Stimulated activated CD4-positive, alpha-beta T cell treated with anti-CD3 and anti-CD28 coated beads, TNF-alpha, amount 100 ng/mL, for 48 hours (primary cell): ENCODE measurements at places on chromosomes 2 and 18.

GRCh38 chr18:11494107-11494506, 115.3 kb upstream of the SLC35G4 start:
- no peak for DNase-seq

DNA sequence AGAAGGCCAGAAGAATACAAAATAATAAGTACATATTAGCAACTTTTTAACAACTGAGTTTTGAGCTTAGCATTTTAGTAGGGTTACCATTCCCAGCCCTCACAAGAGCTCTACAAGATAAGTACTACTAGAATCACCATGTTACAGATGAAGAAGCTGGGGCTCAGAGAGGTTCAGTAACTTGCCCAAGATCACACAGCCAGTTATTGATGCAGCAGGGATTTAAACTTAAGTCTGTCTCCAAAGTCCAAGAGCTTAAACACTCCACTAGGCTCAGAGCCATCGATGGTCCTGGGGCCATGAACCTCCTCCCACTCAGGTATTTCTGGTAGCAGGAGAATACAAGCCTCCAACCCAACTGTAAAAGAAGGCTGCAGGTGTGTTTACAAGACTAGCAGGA, 30.8 kb downstream of the TNS1 start:
- DNase-seq: no peak

DNA sequence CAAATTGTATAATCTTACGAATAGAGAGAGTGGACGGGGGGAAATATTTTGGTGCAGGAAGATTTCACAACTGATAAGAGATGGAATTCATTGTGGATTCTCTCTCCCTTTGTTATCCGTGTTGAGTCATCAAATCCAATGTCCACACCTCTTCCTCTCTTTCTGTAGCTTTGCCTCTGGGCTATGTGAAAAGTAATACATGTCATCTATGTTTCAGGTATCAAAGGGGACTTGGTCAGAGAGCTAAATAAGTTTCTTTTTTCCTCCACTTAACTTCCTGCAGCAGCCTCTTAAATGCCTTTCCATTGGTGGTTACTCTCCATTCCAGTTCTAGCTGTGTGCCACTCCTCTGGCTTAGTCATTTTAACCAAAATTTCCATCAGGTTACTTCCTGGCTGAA, 169.3 kb upstream of the NXPH2 start:
- DNase-seq: no peak

- no peak for DNase-seq
These were observed 828.0 kb downstream of the SLC4A3 start for GRCh38 chr2:220455351-220455990.

DNA sequence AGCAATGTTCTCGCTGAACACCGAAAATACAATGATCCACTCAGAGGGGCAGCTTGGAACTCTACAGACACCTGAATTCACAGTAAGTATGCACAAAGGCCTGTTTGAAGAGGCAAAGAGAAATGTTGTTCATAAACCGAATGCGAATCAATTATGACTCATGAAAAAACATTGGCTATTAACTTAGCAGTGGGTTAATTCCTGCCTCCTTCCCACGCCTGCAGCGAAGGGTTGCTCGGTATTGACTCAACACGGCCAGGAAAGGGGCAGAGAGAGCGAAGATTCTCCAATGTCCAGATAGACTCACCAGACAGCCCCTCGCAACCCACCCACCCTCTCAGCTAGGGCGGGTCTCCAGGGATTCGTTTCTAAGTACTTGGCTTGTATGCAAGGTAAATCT, 9.4 kb downstream of the CRACDL start:
- no peak for DNase-seq

- DNase-seq: no peak
These were observed 120.9 kb upstream of the ITGB6 start for GRCh38 chr2:160321006-160321405.

GRCh38 chr2:129771418-129772189, 207.9 kb upstream of the RAB6C start:
- DNase-seq: no peak

- no peak for DNase-seq
These were observed 23.9 kb downstream of the RBKS start for GRCh38 chr2:27866237-27866636.

DNA sequence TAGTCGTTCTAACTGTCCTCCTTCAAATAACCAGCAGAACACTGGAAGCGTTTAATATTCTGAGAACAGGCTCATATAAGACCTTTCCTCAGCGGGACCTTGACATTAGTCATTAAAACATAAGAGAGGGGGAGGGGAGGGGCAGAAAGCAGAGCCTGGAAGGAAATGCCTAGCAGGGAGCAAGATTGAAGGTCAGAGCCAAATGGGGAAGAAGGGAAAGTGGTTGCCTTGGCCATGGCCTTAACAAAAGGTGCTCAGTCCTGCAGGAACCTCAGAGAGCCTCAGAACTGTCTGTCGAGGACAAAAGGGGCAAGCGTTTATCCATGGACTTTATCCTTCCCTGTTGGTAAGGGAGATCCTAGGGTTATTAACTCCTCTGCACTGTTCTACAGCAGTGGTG, 856 bp upstream of the PLA2R1 start:
- no peak for DNase-seq

DNA sequence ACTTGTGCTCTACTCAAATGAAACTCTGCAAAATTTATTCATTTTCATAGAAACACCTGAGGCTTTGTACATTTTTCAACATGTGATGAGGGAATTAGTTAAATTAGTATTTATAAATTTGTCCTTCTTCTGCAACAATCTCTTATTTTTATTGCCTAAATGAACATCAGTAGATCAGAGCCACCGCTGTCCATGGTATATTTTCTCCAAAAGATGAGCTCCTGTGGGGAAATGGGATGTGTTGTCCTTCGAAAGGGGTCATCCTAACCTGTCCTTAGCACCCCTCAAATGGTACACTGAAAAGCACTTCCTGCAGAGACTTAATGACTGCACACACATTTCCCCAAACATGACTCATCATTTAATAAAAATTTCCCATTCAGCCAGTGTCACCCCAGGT, 714.6 kb downstream of the MBD2 start:
- DNase-seq: no peak

DNA sequence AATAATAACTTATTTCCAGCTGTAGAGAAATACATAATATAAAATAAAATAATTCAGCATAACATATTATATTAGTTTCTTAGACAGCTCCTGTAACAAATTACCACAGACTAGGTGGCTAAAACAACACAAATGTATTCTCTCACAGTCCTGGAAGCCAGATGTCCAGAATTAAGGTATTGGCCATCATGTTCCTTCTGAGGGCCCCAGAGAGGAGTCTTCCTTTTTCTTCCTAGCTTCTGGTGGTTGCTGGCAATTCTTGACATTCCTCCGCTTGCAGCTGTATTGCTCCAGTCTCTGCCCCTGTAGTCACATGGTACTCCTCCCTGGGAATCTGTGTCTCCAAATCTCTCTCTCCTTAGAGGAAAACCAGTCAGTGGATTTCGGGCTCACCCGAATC, 146.8 kb downstream of the RBM43 start:
- no peak for DNase-seq

- DNase-seq: no peak
These were observed 39.1 kb downstream of the FBXO11 start for GRCh38 chr2:47867205-47867604.

DNA sequence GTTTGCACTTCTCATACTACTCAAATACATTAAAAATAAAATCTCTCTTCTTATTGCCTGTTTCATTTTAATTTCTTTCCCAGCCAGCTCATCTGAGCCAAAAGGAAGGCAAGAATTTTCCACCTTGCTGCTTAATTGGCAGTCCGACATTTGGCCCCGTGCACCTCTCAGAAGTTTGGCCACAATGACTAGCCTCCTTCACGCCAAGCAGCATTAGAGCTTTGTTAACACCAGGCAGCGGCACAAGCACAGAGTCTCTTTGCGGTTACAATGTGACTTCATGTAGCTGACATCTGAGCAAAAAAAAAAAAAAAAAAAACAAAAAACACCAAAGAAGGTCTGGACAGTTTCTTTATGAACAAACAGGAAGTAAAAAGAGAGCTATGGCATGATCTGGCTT, 248.9 kb downstream of the OSR1 start:
- DNase-seq: no peak

- no peak for DNase-seq
These were observed 115.0 kb downstream of the ZBTB7C start for GRCh38 chr18:48293954-48294898.

DNA sequence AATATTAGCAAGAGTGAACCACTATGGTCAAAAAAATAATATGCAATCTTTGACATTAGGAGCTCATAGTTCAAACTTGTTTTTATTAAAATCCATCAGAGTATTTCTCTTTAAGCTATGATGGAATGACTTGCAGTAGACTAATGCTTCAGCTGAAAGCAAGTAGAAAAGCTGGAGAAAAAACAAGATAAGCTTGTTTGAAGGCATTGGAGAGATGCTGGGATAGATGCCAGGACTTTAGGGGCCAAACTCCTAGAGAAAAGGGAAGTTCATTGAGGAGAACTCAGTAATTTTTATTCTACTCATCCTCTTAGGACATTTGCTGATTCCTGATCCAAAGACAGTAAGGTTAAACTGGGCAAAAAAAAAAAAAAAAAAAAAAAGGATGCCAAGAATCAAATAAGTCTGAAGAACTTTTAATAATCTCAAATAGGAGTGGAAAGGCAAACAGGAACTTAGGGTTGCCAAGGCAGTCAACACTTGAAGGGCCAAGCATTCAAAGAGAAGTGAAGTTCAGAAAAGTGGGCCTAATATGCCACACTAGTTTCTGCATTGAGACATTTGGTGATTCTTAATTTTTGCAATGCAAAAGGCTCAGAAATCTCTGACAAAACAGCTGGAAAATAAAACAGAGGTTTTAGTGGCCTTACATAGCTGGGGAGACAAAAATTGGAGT, 19.7 kb upstream of the AFF3 start:
- DNase-seq: no peak

DNA sequence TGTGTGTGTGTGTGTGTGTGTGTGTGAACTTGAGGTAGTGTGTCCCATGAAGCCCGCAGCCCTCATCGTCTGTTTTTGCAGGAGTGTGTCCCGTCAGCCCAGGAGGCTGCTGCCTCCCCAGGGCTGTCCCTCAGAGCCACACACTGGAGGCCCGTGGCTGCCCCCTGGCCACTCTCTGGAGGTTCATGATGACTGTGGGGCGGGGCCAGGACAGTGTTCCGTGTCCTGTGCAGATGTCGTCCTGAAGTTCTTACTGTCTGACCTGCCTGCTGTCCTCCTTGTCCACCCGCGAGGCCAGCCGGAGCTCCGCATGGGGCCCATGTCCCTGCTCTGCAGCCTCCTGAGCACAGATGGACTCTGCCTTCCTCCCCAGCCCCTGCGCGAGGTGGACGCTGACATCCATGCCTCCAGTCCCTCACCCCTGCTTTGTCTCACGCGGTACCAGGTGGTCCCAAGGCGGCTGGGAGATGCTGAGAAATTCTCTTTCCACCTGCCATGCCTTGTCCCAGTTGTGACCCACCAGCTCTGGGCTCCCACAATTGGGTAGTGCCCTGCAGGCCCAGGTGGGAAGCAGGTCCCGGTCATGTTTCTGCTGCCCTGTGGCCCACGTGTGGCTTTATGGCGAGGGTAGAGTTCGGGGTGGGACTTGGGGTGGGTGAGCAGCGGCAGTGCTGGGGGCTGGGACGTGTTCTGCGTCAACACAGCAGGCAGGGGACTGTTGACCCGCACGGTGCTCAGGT, 92.8 kb downstream of the NFATC1 start:
- no peak for DNase-seq

GRCh38 chr18:67670024-67670543, 153.6 kb upstream of the DSEL start:
- DNase-seq: no peak

GRCh38 chr18:48843162-48843561, 107.6 kb downstream of the SMAD7 start:
- no peak for DNase-seq

- DNase-seq: peak; percentile 3
These were observed 46.0 kb upstream of the SERTAD2 start for GRCh38 chr2:64699712-64700111.

- no peak for DNase-seq
These were observed 154.1 kb downstream of the VAPA start for GRCh38 chr18:10067670-10068659.

GRCh38 chr2:63424329-63425078, 163.8 kb downstream of the WDPCP start:
- no peak for DNase-seq

- DNase-seq: no peak
These were observed 23.2 kb upstream of the PLA2R1 start for GRCh38 chr2:160085662-160086061.

- no peak for DNase-seq
These were observed 12.1 kb downstream of the TFPI start for GRCh38 chr2:187542123-187542522.

DNA sequence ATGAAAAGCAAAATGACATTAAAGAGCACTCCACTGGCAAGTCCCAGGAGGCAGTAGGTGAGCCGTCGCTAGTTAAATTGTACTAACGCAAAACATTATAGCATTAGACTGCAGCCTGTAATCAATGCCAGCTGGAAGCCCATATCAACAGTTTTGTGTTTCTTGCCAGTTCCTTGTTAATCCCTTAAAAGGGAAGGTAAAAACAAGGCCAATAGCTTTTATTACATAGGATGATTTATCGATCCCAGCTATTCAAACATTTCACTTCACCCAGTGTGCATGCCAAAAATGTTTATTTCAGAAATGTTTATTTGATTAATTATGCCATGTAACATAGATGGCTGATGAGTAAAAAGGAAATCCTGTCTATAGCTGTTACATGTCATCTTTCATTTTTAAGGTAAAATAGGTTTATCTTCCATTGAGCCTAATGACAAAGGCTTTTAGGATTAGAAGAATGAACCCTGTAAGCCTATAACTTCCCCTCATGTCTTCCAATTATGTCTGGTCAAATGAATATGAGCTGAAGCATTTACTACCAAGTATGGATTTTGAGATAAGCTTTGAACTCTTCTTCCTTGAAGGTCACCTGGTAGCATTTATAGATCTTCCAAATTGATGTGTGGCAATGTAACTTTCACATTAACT, 591.2 kb downstream of the RNF144A start:
- no peak for DNase-seq

- DNase-seq: no peak
These were observed 55.4 kb upstream of the CD28 start for GRCh38 chr2:203650860-203651613.

DNA sequence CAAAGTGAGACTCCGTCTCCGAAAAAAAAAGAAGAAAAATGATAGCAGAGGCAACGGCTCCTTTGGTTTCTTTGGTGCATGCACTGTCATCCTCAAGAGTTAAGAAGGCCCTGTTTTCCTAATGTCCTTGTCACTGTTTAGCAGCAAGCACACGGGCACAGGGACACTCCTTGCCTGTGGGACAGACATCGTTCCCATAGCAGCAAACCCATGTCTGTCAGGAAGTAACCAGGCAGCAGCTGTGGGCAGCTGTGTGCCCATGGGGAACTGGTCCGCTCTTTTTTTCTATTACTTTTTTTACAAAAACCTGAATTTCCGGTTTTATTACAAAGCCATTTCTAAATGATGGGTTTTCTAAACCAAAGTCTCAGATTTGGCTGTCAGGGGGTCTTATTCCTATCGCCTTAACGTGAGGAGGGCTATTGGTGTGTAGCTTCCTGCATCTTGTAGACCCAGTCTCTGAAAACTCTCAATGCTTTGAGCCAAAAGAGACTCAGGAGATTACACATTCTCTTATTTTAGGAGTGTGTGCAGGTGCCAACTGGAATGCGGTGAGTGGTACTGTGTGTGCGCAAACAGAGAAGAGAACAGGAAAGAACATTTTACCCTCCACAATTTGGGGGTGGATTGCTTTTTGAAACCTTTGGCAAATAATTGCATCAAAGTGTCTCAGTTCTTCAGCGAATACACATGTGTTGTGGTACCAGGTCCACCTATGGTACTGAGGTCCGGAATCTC, 109.6 kb downstream of the COLEC12 start:
- no peak for DNase-seq

- DNase-seq: no peak
These were observed 24.6 kb downstream of the INSIG2 start for GRCh38 chr2:118112771-118113334.
